ENCODE measurements at places on chromosomes 5 and 9. TPM values are rescaled to one million over a fixed set of nuclear protein-coding genes. Genes with fewer than 3 reads are reported as not detected.

Gene PROP1
- polyA plus RNA-seq: not detected

Gene SHROOM1
- polyA plus RNA-seq: 13.0 TPM

Gene NMUR2
- not detected for polyA plus RNA-seq

GRCh38 chr5:43312699-43313034 is 545 bp downstream of the HMGCS1 start:
- no peaks in the 10 kb centered on the region for H3K36me3 ChIP-seq
- H3K4me3 ChIP-seq: peak overlapping the region; percentile 91
- no peak for DNase-seq
- H3K27me3 ChIP-seq: no peaks in the 10 kb centered on the region
- peaks cover 35% of the 10 kb centered on the region for H3K4me1 ChIP-seq

DNA sequence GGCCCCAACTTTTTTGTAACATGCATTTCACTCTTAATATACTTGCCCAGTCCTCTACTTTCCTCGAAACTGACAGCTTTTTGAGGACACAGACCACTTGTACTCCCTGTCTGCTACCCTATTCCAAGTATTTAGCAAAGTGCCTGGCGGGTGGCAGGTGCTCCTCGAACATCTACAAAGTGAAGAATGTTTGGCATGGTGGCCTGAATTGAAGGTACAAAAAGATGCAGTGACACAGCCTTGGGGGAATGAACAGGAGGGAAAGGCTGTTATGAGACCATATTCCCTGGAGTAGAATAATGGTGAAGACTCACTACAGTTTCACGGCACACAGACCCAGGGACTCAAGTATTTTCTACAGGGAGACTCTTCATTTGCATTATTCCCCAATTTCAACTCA is 590.9 kb downstream of the PRELID2 start:
- H3K27ac ChIP-seq: peak overlapping the region; percentile 91
- H3K4me3 ChIP-seq: no peak overlapping the region
- no peaks in the 10 kb centered on the region for H3K27me3 ChIP-seq
- H3K36me3 ChIP-seq: no peaks in the 10 kb centered on the region

GRCh38 chr5:91162534-91163381 is 220.4 kb downstream of the ARRDC3 start:
- H3K4me1 ChIP-seq: peaks cover 42% of the 10 kb centered on the region
- peak overlapping the region; percentile 84 for H3K27ac ChIP-seq
- DNase-seq: peak; percentile 98

- H3K4me3 ChIP-seq: no peak overlapping the region
- H3K4me1 ChIP-seq: no peaks in the 10 kb centered on the region
- H3K36me3 ChIP-seq: no peaks in the 10 kb centered on the region
- no peaks in the 10 kb centered on the region for H3K27me3 ChIP-seq
Measured at GRCh38 chr5:158116965-158117364, 258.0 kb upstream of the CLINT1 start.

DNA sequence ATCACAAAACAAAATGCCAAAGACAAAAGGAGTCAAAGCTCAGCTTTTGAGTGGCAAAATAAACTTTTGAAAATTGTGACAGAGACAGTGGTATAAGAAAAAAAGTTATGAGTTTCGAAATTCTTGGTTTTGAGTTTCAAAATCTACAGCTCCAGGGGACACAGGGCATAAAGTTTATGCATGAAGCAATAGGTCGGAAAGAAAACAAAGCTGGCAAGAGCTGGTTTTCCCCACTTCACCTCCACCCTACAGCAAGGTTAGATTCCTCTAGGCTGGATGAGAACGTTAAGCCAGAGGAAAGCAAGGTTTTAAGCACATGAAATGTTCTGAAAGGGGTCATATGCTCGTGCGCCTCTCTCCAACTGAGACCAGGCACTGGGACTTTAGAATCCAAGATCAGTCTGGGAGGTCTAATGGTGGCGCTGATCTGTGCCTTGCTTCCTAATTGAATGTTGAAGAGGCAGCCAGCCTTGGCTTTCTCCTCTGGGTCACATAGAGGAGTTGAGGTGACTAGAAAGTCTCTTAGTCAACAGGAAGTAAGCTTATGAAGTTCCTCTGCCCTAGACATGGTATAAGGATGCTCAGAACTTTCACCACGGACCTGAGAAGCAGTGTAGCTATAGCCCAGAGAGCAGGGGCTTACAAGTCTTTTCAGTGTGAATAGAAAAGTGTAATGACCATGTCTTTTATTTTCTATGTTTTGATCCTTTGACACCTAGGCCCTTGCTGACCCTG is 167.7 kb upstream of the DMAC1 start:
- no peak for DNase-seq
- H3K4me3 ChIP-seq: no peak overlapping the region
- H3K4me1 ChIP-seq: no peaks in the 10 kb centered on the region
- H3K36me3 ChIP-seq: no peaks in the 10 kb centered on the region
- H3K27me3 ChIP-seq: no peaks in the 10 kb centered on the region

DNA sequence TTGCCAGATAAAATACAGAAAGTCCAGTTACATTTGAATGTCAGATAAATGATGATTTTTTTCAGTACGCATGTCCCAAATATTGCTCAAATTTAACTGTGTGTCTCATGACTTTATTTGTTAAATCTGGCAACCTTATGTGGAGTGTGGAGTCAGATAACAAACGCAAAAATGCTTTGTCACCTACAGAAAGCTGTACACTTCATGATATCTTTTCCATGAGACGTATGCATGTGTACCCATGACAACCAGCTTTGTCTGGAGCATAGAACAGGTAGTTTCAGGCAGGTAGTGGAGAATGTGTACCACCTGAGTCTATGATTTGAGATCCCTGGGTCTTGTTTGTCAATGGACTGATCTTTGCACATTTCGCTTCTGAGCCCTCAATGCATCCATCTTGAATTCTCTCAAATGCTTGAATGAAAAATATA is 105.5 kb upstream of the CPEB4 start:
- peak overlapping the region; percentile 99 for H3K27ac ChIP-seq
- H3K4me1 ChIP-seq: peaks cover 34% of the 10 kb centered on the region
- no peak for DNase-seq
- H3K36me3 ChIP-seq: no peaks in the 10 kb centered on the region

GRCh38 chr5:34849253-34849652 is 10.3 kb downstream of the TTC23L start:
- no peak overlapping the region for H3K27ac ChIP-seq
- H3K4me3 ChIP-seq: no peak overlapping the region
- no peaks in the 10 kb centered on the region for H3K36me3 ChIP-seq
- H3K4me1 ChIP-seq: no peaks in the 10 kb centered on the region
- no peak for DNase-seq

GRCh38 chr9:130177898-130178805 is 5.9 kb downstream of the NCS1 start:
- no peaks in the 10 kb centered on the region for H3K27me3 ChIP-seq
- H3K27ac ChIP-seq: no peak overlapping the region
- no peak for DNase-seq
- H3K36me3 ChIP-seq: no peaks in the 10 kb centered on the region
- H3K4me1 ChIP-seq: peaks cover 6% of the 10 kb centered on the region

- H3K36me3 ChIP-seq: no peaks in the 10 kb centered on the region
- no peak for DNase-seq
- H3K27me3 ChIP-seq: no peaks in the 10 kb centered on the region
Measured at GRCh38 chr9:135239100-135239768, 151.8 kb downstream of the OLFM1 start.

DNA sequence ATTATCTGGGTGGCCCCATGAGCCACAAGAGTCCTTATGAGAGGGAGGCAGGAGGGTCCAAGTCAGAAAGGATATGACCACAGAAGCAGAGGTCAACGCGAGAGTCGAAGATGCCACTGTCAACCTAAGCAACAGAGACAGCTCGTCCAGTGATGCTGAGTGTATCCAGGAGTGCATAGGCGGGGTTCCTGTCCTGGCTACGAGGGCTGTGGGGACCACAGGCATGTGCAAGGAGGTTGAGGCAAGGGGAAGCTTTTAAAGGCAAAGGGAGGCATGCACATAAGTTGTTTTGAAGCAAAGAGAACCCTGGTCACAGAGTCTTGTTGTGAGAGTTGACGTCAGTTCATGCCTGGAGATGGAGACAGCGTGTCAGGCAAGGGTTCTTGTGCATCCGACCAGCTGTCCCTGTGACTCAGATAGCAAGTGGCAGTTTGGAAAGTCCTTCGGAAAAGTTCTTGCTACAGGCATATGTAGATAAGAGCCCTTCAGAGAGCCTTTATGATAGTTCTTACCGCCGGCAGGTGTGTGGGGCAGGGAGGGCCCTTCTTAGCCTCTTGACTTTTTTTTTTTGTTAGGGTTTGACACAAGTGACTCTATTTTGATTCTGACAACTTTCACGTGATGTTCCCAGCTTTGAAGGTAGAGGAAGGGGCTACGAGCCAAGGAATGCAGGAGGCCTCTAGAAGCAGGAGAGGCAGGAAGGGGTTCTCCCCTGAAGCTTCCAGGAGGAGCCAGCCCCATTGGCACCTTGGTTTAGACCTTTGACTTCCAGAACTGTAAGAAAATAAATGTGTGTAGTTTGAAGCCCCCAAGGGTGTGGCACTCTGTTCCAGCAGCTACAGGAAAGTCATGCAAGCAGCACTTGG is 66.0 kb upstream of the FCN1 start:
- no peaks in the 10 kb centered on the region for H3K4me1 ChIP-seq
- H3K4me3 ChIP-seq: no peak overlapping the region
- no peaks in the 10 kb centered on the region for H3K27me3 ChIP-seq
- H3K27ac ChIP-seq: no peak overlapping the region
- no peaks in the 10 kb centered on the region for H3K36me3 ChIP-seq

DNA sequence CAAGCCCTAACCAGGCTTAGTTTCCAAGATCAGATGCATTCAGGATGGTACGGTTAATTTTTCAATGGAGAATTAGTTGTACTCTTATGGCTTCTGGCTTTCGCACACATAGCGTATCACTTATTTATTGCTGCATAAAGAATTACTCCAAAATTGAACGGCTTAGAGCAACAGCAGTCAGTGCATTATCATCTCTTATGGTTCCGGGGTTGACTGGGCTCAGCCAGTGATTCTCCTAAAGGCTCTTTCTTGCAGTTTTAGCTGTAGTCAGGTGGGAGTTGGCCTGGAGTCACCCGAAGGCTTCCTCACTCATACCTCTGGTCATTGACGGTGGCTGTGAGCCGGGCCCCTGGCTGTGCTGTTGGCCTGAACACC is 595 bp upstream of the GRHPR start:
- no peak overlapping the region for H3K27ac ChIP-seq
- peaks cover 15% of the 10 kb centered on the region for H3K4me1 ChIP-seq
- H3K27me3 ChIP-seq: no peaks in the 10 kb centered on the region
- H3K4me3 ChIP-seq: peak overlapping the region; percentile 72
- H3K36me3 ChIP-seq: no peaks in the 10 kb centered on the region
- peak; percentile 12 for DNase-seq

- H3K27ac ChIP-seq: no peak overlapping the region
- H3K27me3 ChIP-seq: peaks cover 2% of the 10 kb centered on the region
- DNase-seq: no peak
Measured at GRCh38 chr5:76942581-76942980, 10.3 kb upstream of the CRHBP start.

DNA sequence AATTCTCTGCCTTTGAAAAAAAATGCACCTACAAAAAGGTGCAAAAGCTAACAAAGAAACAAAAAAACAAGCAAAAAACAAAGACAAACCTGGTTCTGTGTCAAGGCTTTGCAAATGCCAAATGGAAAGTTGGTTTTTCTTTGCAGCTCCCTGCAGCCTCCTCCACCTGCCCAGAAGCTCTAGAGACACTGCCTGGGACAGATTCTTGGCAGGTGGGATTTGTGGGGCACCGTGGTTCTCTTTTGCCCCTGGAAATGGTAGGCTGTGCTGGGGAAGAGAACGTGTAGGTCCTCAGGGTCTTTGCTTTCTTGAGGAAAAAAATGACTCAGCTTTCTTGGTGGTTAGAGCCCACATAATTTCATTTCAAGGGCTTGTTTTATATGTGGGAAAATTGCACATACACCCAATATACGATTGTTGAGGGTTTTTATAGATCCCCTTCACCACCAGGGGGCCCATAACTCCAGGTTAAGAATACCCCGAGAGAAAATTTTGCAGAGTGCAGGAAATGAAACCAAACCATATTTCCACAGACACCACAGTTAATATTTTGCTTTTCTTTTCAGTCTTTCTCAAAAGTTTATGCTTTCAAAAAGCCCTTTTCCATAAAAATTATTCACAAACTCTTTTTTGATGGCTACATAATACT is 58.7 kb downstream of the NXNL2 start:
- H3K36me3 ChIP-seq: no peaks in the 10 kb centered on the region
- DNase-seq: peak; percentile 39
- H3K27me3 ChIP-seq: no peaks in the 10 kb centered on the region
- H3K4me1 ChIP-seq: no peaks in the 10 kb centered on the region

GRCh38 chr9:76373173-76373783 is 20.9 kb downstream of the RFK start:
- H3K4me3 ChIP-seq: no peak overlapping the region
- no peak for DNase-seq
- no peaks in the 10 kb centered on the region for H3K27me3 ChIP-seq
- no peaks in the 10 kb centered on the region for H3K36me3 ChIP-seq

DNA sequence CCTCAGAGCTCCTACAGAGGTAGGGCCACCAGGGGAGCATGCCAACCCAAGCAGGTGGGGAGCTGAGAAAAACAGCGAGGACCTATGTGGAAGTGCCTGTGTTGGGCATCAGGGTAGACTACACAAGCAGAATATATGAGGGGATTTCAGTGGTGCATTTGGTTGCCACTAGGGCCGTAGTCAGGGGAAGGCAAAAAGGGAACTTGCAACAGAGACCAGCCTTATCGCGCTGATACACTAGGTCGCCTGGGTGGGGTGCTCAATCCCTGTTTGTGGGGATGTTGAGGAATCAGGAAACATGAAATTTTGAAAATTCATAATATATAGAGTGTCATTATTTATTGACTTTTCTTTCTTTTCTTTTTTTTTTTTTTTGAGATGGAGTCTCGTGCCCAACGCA is 370.9 kb upstream of the PRR16 start:
- no peaks in the 10 kb centered on the region for H3K27me3 ChIP-seq
- H3K36me3 ChIP-seq: no peaks in the 10 kb centered on the region

GRCh38 chr5:120297616-120298015 is 166.5 kb upstream of the PRR16 start:
- H3K4me3 ChIP-seq: no peak overlapping the region
- H3K27me3 ChIP-seq: no peaks in the 10 kb centered on the region
- DNase-seq: no peak
- no peaks in the 10 kb centered on the region for H3K4me1 ChIP-seq
- H3K36me3 ChIP-seq: no peaks in the 10 kb centered on the region

Data from endothelial cell of umbilical vein (primary cell).